ENCODE measurements at places on chromosomes 11 and 22.

GRCh38 chr22:20580179-20580578 is 72.8 kb downstream of the MED15 start:
- DNase-seq: no peak

GRCh38 chr22:31653944-31654343 is 8.1 kb downstream of the PISD start:
- no peak for DNase-seq

DNA sequence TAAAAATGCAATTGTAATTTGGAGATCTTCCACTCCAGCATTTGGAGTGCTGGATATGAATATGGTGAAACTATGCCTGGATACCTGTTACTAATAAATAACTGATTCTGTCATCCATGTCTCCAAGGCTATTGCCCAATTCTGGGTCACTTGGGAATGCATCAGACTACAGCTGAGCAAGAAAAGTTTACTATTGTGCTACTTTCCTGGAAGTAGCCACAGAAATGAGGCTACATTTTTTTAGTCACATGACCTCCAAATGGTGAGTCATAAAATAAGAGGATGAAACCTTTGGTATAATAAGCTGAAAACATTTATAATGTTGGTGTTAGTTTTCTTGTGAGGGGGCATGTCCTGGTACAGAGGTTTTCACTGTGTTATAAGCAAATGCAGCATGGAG is 44.4 kb downstream of the DCDC1 start:
- no peak for DNase-seq

- DNase-seq: no peak
Measured at GRCh38 chr11:110710628-110711381, 1.4 kb downstream of the ARHGAP20 start.

DNA sequence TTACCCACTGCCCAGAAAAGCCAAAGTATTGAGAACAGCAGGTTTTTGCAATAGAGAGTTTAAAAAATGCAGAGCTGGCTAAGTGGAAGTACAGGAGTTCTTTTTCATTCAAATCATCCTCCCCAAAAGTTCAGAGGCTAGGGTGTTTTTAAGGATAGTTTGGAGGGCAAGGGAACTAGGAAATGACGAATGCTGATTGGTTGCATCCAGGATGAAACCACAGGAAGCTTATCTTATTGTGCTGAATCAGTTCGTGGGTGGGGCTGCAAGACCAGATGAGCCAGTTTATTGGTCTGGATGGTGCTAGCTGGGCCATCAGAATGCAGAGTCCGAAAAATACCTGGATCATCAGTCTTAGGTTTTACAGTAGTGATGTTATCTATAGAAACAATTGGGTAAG is 1427.1 kb downstream of the LRRC4C start:
- DNase-seq: no peak

Measured in A549 (cell line).